ENCODE measurements at places on chromosomes 2 and 18.

- H3K4me1 ChIP-seq, result no peaks in the 10 kb centered on the region
- H3K27ac ChIP-seq, result no peak overlapping the region
- no peaks in the 10 kb centered on the region for H3K27me3 ChIP-seq
Observed at GRCh38 chr2:37617119-37617892, 54.1 kb downstream of the CDC42EP3 start.

GRCh38 chr2:151796774-151797173, 31.4 kb downstream of the ARL5A start:
- no peak overlapping the region for H3K27ac ChIP-seq
- DNase-seq, result no peak
- H3K27me3 ChIP-seq, result no peaks in the 10 kb centered on the region

DNA sequence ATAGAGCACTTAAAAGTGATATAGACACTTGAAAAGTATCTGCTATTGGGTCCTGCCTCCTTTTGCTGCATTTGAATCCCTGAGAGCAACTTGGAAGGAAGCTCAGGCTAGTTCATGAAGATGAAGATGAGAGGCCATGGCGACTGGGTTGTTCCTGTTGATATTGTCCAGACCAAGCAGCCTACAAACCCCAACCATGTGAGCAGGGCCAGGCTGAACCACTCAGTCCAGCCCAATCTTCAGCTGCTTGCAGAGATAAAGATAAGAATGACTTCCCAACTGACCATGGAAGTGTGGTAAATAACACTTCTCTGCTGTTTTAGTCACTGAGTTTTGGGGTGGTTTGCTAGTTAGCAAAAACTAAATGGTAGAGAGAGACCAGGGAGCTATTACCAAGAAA, 417.6 kb downstream of the SOX11 start:
- H3K27ac ChIP-seq, result no peak overlapping the region
- DNase-seq, result no peak
- no peak overlapping the region for H3K4me3 ChIP-seq

DNA sequence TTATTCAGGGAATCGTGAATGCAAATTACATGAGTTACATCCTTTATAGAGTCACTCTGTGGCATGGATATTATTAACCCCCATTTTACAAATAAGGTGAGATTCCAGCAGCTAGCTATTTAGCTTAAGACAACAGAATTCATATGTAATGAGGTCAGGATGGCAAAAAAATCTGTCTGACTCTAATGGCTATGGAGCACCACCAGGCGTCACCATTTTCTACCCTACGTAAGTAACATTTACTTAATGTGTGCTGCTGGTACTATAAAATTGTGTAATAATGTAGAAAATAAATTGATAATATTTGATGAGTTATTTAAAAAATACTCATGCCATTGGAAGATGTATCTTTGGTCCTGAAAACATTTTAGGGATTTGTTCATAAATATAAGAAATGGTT, 2040.1 kb upstream of the LRRTM1 start:
- H3K4me1 ChIP-seq, result 0 out of 2 replicates have a peak, but pooled peaks cover 2% of the 10 kb centered on the region
- no peaks in the 10 kb centered on the region for H3K27me3 ChIP-seq
- no peaks in the 10 kb centered on the region for H3K36me3 ChIP-seq

DNA sequence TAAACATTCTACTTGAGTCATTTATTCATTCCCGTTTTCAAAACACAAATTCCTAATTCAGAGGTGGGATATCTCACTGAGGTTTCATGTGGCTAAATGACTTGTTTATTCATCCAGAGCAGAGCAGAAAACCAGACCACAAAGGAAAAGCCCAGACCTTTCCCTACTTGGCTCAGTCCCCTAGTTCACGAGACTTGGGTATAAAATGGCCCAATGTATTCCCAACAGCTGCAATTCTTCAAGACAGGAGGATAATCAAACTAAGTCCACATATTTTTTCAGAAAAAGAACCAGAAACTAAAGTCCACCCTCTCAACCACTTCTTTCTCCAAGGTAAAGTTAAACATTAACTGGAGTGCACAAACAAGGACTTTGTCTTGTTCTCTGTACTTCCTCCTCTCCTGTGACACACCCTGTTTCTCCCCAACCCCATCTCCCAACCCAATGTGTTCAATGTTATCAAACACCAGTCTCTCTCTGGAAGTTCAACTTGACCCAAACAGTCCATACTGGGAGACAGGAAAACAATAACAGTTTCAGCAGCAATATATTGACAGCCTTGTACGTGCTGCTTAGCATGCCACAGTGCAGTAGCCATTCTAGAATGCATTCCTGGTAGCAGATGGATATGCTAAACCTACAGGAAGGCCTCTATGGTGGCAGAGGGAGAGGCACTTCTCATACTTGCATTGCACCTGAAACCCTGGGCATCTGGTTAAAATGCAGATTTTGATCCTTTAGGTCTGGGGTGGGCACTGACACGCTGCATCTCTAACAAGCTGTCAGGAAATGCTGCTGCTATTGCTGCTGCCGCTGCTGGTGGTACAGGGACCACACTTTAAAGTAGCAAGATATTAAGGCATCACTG, 110.7 kb downstream of the INO80D start:
- H3K27ac ChIP-seq, result no peak overlapping the region
- H3K27me3 ChIP-seq, result no peaks in the 10 kb centered on the region
- DNase-seq, result no peak
- no peak overlapping the region for H3K4me3 ChIP-seq
- H3K36me3 ChIP-seq, result no peaks in the 10 kb centered on the region
- H3K4me1 ChIP-seq, result no peaks in the 10 kb centered on the region

DNA sequence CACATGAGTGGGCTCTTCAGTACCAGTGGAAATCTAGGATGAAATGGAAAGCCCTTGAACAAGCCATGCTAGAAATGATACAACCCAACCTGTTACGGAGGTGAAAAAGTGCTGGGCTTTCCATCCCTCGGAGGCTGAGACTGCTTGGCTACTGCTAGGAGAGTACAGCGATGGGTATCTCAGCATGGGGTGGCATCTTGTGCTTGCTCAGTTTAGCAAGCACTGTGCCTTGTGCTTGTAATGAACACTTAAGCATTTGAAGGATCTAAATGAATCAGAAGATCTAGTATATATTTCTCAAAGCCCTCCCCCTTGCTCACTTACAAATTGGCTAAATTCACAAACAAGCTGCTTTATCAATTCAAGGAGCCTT, 44.3 kb upstream of the EHBP1 start:
- H3K4me1 ChIP-seq, result peaks cover 5% of the 10 kb centered on the region
- no peak overlapping the region for H3K4me3 ChIP-seq
- no peaks in the 10 kb centered on the region for H3K36me3 ChIP-seq

DNA sequence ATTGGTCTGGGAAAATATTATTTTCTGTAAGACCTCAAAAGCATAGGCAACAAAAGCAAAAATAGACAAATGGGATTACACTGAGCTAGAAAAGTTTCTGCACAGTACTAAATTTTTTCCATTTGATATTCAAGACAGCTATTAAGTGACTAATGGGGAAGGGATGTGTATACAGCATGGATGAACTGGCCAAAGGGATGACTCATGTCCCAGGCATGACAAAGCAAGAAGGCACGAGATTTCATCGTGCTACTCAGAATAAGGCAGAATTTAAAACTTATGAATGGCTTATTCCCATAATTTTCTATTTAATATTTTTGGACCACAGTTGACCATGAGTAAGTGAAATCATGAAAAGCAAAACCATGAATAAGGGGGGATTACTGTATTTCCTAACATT, 1250.1 kb upstream of the GYPC start:
- no peaks in the 10 kb centered on the region for H3K4me1 ChIP-seq
- DNase-seq, result no peak
- no peak overlapping the region for H3K4me3 ChIP-seq
- H3K27ac ChIP-seq, result no peak overlapping the region
- no peaks in the 10 kb centered on the region for H3K27me3 ChIP-seq

DNA sequence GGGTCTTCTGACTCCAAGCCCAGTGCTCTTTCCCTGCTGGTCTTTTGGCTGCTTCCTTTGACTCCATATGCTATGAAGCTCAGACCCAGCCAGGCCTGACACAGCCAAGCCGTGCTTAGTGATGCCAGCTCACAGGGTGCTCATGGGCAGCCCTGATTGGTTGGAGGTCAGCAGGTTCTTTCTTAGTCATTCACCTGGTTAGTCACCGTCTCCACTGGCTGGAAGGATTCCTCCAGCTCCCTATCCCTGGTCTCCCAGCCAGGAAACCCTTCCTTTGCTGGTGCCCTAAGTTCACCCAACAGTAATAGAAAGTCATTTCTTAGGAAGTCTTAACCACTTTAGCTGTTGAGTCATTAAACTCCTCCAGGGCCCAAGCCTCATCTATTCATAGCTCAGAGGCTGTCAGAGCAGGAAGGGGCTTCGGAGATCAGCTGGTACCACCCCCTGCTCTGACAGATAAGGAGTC, 3.9 kb downstream of the KCNK3 start:
- H3K36me3 ChIP-seq, result no peaks in the 10 kb centered on the region
- H3K27me3 ChIP-seq, result peaks cover 25% of the 10 kb centered on the region
- no peak overlapping the region for H3K4me3 ChIP-seq
- H3K27ac ChIP-seq, result no peak overlapping the region
- peaks cover 9% of the 10 kb centered on the region for H3K4me1 ChIP-seq
- DNase-seq, result no peak

DNA sequence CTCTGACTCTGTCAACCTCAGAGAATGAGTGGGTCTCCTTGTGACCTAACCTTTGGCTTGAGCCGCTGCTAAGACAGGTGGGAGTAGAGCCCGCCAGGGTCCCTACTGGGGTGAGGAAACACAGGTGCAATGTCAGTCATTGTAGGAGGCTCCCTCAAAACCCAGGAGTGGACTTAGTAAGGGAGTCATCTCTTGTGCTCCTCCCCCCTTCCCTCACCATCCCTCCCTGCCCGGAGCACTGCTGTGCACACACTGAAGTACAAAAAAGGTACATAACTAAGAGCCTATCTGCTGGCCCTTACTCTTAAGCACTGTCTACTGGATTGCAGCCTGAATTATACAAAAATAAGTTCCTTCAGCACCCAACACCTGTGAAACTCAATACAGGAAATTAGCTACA, 77.2 kb downstream of the MYO3B start:
- no peak for DNase-seq
- H3K4me3 ChIP-seq, result no peak overlapping the region
- no peaks in the 10 kb centered on the region for H3K36me3 ChIP-seq
- H3K4me1 ChIP-seq, result no peaks in the 10 kb centered on the region

GRCh38 chr2:234705108-234705507, 208.2 kb upstream of the ARL4C start:
- no peak for DNase-seq
- H3K4me3 ChIP-seq, result no peak overlapping the region
- peaks cover 5% of the 10 kb centered on the region for H3K4me1 ChIP-seq
- H3K36me3 ChIP-seq, result no peaks in the 10 kb centered on the region

GRCh38 chr2:222296311-222296741, 2.5 kb downstream of the PAX3 start:
- H3K36me3 ChIP-seq, result no peaks in the 10 kb centered on the region
- H3K4me1 ChIP-seq, result peaks cover 31% of the 10 kb centered on the region
- H3K4me3 ChIP-seq, result no peak overlapping the region
- H3K27ac ChIP-seq, result no peak overlapping the region
- H3K27me3 ChIP-seq, result peaks cover 93% of the 10 kb centered on the region
- DNase-seq, result no peak

- no peaks in the 10 kb centered on the region for H3K36me3 ChIP-seq
- H3K4me1 ChIP-seq, result peaks cover 3% of the 10 kb centered on the region
- H3K4me3 ChIP-seq, result no peak overlapping the region
- no peak overlapping the region for H3K27ac ChIP-seq
- no peaks in the 10 kb centered on the region for H3K27me3 ChIP-seq
- DNase-seq, result no peak
Observed at GRCh38 chr2:109009920-109010610, 21.0 kb upstream of the EDAR start.

DNA sequence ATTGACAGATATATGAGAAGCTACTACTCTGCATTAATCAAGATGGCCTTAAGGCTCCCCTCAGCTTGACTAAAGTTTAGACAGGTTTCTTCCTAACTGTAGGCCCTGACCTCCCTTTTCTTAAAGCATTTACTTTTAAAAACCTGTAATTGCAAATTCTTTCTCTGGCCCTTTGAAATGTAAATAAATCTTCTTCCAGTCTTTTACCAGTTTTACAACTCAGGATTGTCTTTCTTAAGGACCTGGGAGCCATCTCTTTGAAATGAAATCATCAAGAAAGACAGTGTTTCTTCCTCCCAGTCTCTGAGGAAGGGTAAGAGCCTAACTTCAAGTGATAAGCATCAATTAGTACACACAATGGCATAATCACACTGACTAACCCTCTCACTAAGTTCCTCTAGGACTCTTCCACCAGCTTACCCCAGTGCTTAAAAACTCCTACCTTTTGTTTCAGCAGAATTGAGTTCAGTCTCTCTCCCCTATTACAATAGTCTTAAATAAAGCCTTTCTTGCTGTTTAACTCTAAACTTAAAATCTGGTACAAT, 58.7 kb upstream of the CDH20 start:
- no peak for DNase-seq
- no peaks in the 10 kb centered on the region for H3K4me1 ChIP-seq
- H3K27me3 ChIP-seq, result peaks cover 6% of the 10 kb centered on the region
- no peak overlapping the region for H3K4me3 ChIP-seq

DNA sequence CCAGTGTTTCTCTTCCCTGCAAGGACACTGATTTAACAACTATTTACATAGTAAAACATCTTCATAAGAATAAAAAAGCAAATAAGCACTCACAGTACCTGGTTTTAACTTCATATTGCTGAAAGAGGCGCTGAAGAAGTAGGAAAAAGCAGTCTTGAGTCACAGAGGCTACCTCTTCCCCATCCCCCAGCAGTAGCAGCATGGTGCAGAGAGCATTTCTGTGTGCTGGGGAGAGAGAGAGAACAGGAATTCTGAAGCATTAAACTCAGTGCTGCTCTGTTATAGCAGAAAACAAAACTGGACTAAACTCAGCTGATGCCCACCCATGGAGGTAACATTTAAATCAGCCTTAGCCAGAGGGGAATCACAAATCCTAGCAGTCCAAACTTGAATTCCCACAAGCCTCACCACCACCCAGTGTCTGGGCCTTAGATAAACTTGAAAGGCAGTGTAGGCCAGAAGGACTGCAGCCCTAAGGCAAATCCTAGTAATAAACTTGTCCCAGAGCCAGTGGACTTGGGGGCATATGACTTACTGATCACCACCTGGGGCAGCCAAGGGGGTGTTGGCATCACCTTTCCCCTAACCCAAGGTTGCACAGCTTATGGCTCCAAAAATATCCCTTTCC, 321.8 kb upstream of the CWC22 start:
- no peak for DNase-seq
- no peaks in the 10 kb centered on the region for H3K36me3 ChIP-seq
- H3K4me3 ChIP-seq, result no peak overlapping the region
- no peak overlapping the region for H3K27ac ChIP-seq

DNA sequence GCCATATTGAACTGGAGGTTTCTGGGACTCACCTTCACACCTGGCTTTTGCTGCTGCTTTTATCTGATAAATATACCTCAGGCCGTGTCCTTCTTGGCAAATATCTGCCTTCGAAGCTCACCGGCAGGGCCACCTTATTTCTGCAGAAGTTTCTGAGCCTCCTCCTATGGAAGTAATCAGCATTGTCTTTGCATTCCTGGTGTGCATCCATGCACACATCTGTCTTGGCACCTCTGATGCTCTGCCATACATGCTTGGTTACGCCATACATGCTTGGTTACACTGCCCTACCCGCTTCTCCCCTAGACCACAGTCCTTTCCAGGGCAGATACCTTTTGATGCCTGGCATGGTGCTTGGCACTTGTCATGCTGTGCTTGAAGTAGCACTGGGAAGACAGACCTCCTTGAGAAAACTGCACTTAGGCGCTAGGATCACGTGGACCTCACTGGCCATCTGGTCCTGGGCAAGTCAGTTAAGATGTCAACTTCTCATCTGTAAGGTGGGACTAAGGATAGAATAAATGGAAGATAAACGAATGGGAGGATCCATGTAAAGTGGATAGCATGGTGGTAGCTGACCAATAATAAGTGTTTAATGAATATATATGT, 66.8 kb downstream of the ZNF236 start:
- no peaks in the 10 kb centered on the region for H3K36me3 ChIP-seq
- no peak for DNase-seq
- no peaks in the 10 kb centered on the region for H3K27me3 ChIP-seq
- no peak overlapping the region for H3K27ac ChIP-seq
- H3K4me3 ChIP-seq, result no peak overlapping the region
- no peaks in the 10 kb centered on the region for H3K4me1 ChIP-seq

Data from H1 (cell line).